AG09319 (cell line): ENCODE measurements at places on chromosomes 2 and 18.

- DNase-seq: no peak
These were observed 55.4 kb upstream of the CDH20 start for GRCh38 chr18:61277808-61278207.

- DNase-seq: no peak
These were observed 10.1 kb upstream of the STK17B start for GRCh38 chr2:196181484-196181883.

DNA sequence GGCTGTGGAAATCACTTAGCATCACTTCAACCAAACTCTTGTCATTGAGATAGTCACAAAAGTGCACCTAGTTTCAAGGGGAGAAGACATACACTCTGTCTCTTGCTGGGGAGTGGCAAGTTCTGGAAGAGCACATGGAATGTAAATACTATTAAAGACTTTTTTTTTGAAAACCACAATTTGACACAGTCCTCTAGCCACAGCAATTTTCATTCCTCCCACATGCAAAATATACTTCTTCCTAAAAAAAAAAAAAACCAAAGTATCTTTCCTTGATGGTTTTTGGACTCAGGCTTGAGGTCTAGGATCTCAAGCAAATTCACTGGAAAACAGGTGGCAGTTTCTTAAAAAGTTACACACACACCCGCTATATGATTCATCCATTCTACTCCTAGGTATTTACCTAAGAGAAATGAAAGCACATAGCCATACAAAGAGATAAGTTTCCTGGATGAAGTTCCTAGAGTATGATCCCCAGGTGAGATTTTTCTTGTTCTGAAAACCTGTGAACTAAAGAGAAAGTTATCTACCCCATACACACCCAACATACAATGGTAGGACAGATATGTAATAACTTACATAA is 295.8 kb downstream of the SP3 start:
- DNase-seq: no peak

- no peak for DNase-seq
These were observed 615 bp downstream of the GORASP2 start for GRCh38 chr2:170929686-170930050.

GRCh38 chr2:34401186-34401585 is 802.1 kb upstream of the FAM98A start:
- DNase-seq: no peak

DNA sequence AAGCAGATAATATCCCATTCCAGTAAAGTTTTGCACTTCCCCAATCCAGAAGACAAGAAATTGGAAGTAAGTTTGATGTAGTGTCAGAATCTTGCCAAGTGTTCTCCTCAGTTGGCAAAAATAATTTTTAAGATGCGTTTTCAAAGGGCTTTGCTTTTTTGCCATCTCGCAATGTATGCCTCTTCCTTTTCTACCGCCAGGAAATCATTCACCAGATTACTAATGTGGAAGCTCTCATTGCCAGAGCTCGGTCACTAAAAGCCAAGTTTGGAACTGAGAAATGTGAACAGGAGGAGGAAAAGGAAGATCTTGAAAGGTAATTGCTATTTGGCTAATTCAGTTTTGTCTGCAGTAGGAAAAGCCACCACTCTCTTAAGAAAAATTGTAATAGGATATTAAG is 110.7 kb downstream of the RAB3GAP1 start:
- no peak for DNase-seq

- DNase-seq: no peak
These were observed 15.5 kb downstream of the HDLBP start for GRCh38 chr2:241300000-241300399.

DNA sequence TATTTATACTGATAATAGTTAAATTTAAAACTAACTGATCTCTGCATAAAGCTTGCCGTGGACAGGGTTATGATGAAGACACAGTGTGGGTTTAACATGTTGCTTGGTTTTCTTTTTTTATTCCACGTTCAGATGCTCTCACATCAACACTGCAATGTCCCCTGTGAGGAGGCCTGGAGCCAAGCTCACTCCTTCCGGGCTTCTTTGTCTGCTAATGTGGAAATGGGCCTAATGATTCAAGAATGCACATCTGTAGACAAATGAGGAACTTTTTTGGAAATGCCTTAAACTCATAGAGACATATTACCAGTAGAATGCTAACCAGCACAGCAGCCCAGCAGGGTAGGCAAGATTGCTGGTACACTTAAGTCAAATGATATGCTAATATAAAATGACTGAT is 208.0 kb downstream of the GALR1 start:
- no peak for DNase-seq

GRCh38 chr2:9663008-9663879 is 32.4 kb upstream of the YWHAQ start:
- no peak for DNase-seq

DNA sequence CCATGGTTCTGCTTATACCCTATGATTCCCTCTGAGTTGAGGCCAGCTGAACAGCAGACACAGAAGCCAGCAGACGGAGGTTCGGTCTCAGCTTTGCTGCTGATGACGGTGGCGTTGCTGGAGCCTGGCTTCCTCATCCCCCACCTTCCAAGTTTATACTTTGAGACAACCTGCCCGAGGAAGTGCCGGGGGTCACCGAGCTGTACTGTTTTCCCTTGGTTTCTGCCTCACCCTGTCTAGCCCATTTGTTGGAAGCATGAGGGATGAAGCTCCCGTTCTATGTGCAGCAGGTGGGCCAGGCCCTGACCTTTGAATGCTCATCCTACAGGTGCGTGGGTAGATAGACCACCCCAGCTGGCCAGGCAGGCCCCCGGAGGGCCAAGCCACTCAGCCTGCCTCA is 117.3 kb downstream of the MYCN start:
- no peak for DNase-seq

DNA sequence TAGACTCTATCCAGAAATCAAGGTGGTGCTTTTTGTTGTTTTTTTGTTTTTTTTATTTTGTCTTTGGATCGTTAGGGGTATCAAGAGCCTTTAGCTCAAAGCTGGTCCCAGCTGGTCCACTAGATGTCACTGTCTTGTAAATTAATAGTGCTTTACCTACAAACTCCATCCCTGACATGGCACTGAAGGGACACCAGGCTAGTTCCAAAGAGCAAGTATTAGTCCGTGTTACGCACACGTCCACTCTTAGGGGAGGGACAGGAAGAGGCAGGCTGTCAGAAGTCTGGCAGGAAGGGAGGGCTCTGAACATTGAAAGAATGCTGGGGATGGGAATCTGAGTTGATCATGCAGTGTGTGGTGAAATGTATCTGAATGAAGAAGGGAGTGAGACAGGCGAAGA is 85.9 kb upstream of the CCBE1 start:
- DNase-seq: no peak

DNA sequence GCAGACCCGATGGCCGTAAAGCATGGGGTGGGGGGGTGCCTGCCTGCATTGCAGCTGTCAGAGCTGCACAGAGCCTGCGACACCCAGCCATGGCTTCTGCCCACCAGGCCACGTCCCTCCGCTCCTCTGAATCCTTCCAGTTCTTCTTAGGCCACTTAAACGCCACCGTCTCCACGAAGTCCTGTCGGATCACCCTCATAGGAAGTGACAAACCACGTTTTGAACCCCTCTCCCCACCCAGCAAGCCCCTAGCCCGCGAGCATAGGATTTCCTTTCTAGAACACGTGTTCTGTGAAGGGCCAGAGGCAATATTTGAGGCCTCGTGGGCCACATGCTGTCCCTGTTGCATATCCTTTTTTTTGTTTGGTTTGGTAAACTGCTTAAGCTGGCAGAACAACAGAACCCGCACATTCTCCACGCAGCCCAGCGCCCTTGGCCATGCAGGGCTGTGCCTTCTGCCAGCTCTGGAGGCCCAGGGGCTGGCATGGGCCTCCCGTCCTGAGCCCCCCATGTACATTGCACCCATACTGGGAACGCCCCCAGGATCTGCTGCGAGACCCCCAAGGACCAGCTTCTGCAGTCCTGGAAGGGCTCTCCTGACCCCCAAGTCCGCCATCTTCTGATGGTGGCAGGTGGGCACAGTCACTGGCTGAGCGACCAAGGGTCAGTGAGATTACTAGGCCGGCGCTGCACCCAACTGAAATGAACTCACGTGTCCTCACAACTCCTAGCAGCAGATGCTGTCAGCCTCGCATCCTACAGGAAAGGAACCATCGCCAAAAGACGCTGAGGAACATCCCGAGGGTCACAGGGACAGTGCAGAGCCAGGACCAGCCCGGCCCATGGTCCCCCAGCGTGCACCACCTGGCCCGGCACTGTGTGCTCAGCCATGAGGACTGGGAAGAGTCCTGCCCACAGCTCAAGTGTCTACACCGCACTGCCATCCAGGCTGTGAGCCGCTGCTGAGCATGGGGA is 35.1 kb downstream of the ADI1 start:
- DNase-seq: no peak

GRCh38 chr2:171146633-171147032 is 14.1 kb downstream of the TLK1 start:
- no peak for DNase-seq

DNA sequence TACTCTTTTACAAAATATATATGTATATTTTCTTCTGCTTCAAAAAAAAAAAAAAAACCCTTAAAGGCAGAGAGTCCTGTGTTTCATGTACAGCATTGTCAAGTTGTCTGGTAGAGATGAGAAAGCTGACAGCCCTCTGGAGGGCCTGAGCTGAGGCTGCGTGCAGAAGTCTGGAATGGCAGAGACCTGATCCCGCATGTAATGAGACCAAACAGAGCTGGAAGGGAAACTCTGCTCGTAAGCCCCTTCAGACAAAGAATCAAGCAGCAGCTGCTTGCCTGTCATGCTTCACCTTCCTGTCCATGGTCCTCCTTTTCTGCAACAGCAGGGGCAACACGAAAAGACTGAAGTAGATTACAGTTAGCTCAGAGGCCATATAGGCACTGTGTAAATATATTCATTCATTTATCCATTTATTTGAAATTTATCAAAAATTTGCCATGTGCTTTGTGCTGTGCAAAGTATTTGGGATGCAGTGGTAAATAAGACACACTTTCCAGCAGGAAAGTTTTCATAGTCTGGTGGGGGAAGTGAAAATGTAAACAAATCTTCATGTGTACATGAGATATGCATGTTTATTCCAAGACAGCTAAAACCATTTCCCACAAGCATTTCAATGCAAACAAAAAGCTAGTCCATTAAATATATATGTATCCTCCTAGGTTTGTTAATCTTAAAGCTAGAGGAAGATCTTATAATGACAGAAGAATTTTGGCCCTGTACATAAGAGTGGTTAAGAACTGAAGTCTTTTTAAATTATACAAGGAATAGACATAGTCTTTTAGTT is 912.7 kb downstream of the CPS1 start:
- DNase-seq: no peak

DNA sequence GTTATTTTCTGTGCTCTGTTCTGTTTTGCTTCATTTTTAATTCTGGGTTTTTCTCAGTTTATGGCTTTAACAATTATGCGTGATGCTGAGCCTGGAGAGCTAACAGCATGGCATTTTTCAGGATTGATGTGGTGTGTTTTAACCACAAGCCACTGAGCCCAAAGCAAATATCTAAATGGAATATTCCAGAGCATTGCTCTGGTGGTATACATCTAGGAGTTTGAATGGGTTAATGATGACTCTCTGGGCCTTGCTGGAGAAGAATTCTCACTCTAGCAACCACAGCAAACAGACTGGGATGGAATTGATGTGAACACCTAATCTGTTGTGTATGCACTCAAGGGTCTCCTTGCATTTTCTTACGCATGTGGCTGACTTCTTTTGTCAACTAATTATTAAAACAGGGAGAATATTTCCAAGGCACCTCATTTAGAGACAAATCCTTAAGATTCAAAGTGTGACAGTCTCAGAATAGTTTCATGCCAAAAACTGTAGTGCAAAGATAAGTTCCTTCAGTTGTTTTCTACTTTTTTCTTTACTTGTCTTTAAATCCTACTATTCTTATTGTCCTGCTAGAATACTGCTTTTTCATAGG is 164.0 kb downstream of the DTNA start:
- no peak for DNase-seq

GRCh38 chr2:49286045-49286444 is 131.7 kb upstream of the FSHR start:
- no peak for DNase-seq

- DNase-seq: no peak
These were observed 54.3 kb downstream of the NOL10 start for GRCh38 chr2:10635430-10635829.

DNA sequence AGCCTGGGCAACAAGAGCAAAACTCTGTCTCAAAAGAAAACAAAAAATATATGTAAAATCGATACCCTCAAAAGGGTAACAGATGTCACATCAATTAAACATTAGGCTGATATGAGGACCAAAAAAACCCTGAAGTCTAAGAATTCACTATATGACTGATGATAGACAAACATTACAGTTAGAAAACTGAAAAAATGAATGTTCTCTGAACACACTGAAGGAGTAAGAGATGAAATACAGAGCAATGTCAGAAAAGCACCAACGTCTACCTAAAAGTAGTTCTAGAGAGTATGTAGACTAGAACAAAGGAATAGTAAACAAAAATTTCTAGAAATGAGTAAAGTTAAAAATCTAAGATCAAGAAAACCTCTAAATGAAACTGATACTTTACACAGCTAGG is 81.9 kb downstream of the SLC66A3 start:
- no peak for DNase-seq

DNA sequence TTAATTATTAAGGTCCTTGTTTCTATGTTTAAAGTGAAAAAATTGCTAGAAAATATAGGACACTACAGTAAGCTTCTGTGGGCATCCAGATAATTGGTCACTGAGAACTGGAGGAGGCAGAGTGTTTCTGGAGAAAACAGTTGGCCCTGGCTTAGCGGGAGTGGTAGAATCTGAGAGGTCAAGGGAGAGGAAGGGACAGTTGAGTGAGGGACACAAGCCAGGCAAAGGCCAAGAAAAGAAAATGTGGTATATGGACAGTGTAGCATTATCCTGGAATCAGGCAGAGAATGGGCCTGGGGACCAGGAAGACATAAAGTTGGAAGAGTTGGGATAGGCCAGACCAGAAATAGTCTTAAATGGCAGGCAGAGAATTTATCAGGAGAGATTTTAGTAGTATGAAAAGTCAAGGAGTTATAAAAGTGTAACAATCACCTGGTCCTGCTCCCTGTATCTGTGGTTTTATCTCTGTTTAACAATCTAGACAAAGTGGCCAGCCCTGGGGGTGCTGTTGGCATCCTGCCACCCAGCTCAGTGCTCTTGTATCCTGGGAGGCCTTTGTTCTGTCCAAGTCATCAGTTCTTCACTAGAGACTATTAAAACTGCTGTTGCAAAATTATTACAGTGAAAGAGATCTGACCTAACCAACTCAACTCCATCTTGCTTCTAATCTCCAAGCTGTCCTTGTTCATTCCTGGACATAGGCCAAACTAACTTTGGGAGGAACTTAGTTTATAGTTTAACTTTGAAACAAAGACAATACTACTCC is 15.4 kb upstream of the MSGN1 start:
- no peak for DNase-seq

GRCh38 chr2:230995821-230996220 is at the start of gene SPATA3:
Gene SPATA3, plus strand, starts transcription at chr2:230996121. Its CDS starts 113 bp downstream, at chr2:230996234.
- DNase-seq: no peak

GRCh38 chr2:168032091-168032490 is 215.3 kb downstream of the STK39 start:
- no peak for DNase-seq

- DNase-seq: no peak
These were observed 48.5 kb upstream of the PID1 start for GRCh38 chr2:229319558-229319957.

DNA sequence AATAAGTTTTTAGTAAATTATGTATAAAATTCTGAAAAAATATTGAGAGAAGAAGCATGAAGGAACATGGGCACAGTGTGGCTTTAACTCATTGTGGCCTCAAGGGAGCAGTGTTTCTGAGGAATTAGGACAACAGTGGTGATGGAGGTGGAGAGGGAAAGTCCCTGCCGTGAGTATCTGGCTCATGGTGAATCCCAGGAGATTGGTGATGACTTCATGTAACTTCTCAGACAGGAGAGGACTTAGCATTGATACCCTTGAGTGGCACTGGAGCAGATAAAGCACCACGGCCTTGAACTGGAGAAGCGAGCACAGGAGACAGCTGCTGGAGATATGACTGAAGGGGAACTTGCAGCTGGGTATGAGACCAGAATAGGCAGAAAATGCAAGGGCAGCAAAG is 35.0 kb upstream of the LRP1B start:
- no peak for DNase-seq
